ENCODE measurements at places on chromosomes 16 and 17.

DNA sequence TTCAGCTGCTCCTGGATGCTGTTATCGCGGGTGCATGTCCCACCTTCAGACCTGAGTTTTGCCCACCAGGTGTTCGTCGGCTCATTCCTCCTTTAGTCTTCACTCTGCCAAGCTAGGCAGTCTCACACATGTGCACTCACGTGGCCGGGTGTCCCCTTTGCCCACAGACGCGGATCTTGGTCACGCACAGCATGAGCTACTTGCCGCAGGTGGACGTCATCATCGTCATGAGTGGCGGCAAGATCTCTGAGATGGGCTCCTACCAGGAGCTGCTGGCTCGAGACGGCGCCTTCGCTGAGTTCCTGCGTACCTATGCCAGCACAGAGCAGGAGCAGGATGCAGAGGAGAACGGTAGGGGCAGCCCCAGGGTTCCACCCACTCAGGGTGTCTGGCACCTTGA lies 133.1 kb downstream of the ABCC6 start:
- DNase-seq = no peak

- DNase-seq = no peak
These were observed 138.9 kb downstream of the GSG1L start for GRCh38 chr16:27924411-27925118.

DNA sequence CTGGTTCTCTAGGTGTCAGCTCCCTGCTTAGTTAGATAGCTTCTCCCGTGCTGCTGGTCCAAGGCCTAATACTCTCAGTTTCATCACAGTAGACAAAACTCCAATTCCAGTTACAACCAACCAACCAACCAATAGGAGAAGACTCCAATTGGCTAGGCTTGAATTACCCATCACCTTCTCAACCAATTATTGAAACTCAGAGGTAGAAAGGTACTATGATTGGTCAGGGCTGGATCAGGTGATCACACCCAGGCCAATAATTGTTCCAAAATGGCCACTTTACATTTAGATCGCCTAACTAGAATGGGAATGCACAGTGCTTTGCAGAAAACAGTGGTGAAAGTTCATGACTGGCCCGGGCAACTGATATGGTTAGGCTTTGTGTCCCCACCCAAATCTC lies 49.5 kb upstream of the CRHR1 start:
- no peak for DNase-seq

DNA sequence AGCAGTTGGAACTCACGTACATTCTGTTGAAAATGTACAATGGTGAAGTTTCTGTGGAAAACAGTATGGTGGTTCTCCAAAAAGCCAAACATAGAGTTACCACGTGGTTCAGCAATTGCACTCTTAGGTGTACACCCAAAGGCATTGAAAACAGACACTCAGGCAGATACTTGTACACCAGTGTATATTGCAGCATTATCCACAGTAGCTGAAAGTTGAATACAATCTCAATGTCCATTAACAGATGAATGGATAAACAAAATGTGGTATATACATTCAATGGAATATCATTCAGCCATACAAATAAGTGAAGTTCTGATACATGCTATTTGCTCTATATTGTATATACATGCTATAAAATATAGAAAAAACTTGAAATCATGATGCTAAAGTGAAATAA lies 23.2 kb downstream of the TBX2 start:
- no peak for DNase-seq

- DNase-seq = no peak
These were observed 43.2 kb upstream of the MRPS23 start for GRCh38 chr17:57892820-57893595.

DNA sequence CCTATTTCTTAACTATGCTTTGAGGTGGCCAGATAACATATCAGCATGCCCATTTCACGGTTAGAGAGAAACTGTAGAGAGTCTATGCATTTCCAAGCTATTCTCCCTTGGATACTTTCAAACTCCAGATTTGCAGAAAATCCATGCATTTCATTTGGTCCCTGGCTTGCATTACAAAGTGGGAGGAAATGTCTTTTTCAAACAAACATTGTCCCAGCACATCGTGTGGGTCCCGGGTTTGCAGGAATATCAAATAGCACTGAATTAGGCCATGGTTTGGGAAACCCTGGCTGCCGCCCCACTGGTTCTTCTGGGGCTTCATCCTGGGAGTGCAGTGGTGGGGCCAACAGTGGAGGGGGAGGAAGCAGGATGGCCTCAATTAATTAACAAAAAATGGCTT lies 171.9 kb downstream of the IRX5 start:
- DNase-seq = no peak

- no peak for DNase-seq
These were observed 20.0 kb downstream of the KSR1 start for GRCh38 chr17:27475981-27476895.

DNA sequence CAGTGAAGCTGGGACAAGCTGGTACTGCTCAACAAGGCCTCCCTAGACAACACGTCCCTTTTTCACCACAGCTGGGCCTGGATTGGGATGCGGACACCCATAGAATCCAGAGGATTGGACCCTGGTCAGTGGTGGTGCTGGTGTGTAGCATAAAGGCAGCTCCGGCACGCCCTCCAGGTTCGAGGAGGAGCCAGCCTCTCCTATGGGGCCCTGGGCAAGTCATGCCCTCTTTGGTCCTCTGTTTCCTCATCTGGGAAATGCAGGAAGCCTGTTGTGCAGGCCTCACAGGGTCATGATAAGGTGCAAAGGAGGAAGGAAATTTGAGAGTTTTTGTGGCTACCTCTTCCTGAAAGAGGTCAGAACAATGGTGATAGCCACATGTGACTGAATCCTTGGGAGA lies 1741.7 kb downstream of the TP53TG3F start:
- DNase-seq = no peak

- DNase-seq = no peak
These were observed 4.6 kb downstream of the TMEM220 start for GRCh38 chr17:10725262-10725661.

DNA sequence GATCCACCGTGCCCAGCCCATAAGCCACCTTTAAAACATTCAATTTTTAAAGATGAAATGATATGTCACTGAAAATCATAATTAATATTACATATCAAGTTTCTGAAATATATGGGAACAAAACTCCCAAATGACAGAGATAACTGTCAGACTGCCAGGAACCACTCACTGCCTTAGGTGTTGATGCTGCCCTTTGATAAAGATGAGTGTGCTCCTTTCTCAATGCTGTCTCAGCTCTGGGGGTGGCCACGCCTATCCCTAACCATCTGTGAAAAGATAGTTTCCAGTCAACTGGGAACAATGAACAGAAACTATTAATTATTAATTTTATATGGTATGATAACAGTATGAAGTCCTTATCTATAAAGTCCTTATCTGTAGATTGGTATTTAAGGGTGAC lies 177.7 kb downstream of the MYO1D start:
- DNase-seq = no peak

- no peak for DNase-seq
These were observed 81.2 kb upstream of the GOT2 start for GRCh38 chr16:58815181-58815888.

DNA sequence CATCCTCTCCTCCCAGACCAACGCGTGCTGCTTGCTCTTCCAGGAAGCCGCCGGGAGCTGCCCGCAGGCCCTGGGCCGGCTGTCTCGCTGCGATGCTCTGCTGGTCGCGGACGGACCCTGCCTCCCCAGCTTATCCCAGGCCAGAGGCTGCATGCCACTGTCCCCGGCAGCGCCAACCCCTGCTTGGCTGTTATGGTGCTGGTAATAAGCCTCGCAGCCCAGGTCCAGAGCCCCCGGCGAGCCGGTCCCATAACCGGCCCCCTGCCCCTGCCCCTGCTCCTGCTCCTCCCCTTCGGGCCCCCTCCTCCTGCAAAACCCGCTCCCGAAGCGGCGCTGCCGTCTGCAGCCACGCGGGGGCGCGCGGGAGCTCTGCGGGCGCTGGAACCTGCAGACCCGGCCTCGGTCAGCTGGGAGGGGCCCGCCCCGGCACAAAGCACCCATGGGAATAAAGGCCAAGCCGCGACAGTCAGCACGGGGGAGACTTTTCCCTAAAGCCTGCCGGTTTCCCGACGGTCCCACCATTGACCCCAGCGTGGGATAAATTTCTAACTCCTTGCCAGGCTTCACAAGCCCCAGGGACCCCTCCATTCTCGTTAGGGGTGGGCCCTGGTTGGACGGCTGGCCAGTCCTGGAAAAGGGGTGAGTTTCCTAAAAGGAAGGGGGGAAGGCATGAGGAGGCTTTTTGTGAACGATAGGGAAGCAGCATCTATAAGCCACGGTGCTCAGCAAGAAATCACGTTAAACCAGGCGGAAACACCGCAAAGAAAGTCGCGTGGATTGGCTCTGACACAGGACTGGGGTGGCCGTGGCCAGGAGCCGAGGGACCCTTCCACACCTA lies 11.2 kb downstream of the ENPP7 start:
- peak; percentile 14 for DNase-seq

- no peak for DNase-seq
These were observed 605 bp downstream of the NLRP1 start for GRCh38 chr17:5583426-5584382.

DNA sequence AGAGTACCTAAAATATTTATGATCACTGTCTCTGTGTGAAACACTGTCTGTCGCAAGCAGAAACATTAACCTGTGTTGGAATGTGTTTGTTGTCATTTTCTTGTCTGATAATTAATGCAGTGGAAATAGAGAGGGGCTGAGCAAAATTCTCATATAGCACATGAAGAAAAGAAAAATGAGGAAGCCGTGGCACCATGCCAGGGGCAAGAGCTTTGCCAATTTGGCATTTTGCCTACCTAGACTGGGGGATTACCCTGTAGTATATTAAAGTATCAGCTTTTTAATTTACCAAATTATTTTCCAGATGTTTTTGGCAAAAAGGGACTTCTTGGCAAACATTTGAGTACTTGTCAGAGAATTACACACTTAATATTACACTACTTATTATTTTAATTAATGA lies 1326.6 kb upstream of the GOT2 start:
- no peak for DNase-seq

- DNase-seq = no peak
These were observed 383.9 kb downstream of the WWOX start for GRCh38 chr16:78483124-78483992.

- DNase-seq = no peak
These were observed 14.4 kb downstream of the CARHSP1 start for GRCh38 chr16:8854298-8854948.

- DNase-seq = no peak
These were observed 6.1 kb downstream of the SEC14L1 start for GRCh38 chr17:77146882-77147281.
